NCI-H1092 (cell line): ENCODE measurements at places on chromosomes 12 and 14.

GRCh38 chr14:102728501-102728900, 48.7 kb upstream of the TRAF3 start:
- DNase-seq = no peak

GRCh38 chr12:45049912-45050750, 768 bp downstream of the DBX2 start:
- DNase-seq = no peak

DNA sequence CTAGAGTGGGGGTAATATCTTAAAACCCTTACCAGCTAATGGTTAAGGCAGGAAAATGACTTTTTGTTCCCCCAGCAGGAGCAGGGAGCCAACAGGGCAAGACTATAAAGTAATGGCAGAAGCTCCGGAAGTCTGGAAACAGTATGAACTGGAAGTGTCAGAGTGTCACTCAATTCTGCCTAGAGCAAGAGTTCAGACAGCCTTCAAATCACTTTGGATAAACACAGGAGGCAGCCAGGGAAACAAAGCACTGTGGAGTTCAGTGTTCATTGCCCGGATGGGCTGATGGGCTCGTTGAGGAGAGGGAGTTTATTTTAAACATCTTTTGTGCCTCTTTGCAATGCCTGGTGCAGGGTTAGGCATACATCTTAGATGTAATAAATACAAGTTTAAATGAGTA, 16.5 kb upstream of the DYRK2 start:
- DNase-seq = no peak

- DNase-seq = no peak
Observed at GRCh38 chr12:19093218-19093617, 36.3 kb upstream of the PLEKHA5 start.

DNA sequence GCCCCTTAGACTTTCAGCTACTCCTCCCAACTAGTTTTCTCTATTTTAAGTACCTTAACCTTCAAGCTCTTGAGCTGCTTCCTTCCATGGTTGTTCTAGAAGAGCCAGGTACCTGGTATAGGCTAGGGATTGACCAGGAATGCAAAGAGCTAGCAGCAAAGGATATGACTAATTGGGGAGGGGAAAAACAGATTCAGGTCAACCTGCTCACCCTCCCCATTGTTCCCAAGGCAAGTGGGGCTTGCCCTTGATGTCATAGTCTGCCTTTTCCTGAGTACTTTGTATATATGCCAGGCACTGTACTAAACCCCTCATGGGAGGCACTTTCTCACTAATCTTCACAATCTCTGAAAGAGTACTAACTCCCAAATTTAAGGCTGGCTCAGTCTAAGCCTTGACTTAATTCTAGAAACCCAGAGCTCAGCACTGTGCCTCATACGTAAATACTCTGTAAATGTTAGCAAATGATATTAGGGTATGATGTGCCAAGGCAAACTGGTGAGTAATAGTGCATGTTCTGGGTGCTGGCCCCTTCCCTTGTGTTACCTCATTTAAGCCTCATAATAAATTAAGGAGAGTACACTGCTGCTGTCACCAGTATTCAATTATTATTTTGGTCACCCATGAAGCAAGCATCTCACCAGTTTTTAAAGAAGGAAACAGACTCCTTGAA, 42.2 kb downstream of the SUDS3 start:
- DNase-seq = no peak

GRCh38 chr12:20320552-20320951, 47.8 kb upstream of the PDE3A start:
- DNase-seq = no peak

- no peak for DNase-seq
Observed at GRCh38 chr14:103000291-103000921, 56.9 kb downstream of the CDC42BPB start.

GRCh38 chr14:98234208-98234607, 1037.8 kb downstream of the BCL11B start:
- DNase-seq = no peak

GRCh38 chr14:29783556-29783955, 144.1 kb downstream of the PRKD1 start:
- DNase-seq = no peak

GRCh38 chr14:76201162-76201561, 49.4 kb downstream of the GPATCH2L start:
- no peak for DNase-seq

- no peak for DNase-seq
Observed at GRCh38 chr12:41521872-41522379, 333.8 kb downstream of the PDZRN4 start.

DNA sequence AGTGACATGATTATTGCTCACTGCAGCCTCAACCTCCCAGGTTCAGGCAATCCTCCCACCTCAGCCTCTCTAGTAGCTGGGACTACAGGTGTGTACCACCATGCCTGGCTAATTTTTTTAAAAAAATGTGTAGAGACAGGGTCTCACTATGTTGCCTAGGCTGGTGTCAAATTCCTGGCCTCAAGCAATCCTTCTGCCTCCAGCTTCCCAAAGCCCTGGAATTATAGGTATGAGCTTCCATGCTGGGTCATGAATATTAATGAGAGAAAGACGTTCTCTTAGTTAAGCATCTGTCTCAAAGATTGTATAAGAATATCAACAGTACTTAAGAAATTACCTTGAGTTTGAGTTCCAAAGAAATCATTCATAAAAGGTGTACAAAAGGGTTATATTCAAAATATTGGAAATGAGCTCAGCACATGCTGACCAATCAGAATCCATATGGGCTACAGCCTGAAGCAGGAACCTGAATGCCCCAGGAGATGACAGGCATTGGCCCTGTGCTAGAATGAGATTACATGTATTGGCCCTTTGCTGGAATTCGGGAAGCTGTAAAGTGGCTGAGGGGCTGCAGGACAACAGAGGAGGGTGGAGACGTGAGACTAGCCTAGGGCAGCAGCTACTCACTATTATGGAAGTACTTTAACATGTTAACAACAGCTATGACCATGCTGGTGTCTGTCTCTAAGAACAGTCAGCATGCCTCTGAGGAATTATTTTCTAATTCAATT, 157.0 kb upstream of the CPNE8 start:
- DNase-seq = no peak

DNA sequence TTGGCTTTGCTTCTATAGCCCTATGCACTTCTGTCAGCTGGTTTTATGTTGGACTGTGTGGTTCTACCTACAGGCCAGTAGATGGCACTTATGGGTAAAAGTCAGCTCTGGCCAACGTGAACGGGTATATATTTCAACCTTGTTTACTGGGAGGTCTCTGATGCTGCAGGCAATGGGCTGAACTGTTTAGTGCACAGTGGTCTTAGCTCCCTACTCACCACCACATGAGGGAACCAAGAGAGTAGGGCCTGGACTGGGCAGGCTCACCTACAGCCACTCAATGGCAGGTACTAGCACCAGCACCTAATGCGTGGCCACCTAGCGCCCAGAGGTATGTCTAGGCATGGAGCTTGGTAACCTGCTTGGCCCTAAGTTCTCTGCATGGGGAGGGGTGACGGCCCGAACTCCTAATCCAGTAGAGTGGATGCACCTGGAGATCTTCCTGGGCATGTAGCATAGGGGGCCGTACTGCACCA, 481.8 kb downstream of the TMEM117 start:
- DNase-seq = peak; percentile 77

DNA sequence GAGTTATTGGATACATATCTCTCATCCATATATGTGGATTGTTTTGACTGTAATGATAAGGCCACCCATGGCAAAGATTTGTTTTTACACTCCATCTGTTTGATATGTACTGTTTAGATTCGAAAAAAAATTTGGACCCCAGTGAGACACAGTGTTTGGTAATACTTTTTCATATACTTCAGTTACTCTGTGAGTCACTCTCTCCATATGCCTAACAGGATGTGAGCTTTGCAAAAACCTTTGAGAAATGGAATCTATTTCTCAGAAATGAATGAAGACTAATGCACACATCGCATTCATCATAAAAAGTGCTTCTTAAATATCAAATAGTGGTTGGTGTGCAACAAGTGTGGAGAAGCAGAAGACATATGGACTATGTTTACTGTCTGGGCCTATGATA, 781.5 kb downstream of the SLC6A15 start:
- DNase-seq = no peak

GRCh38 chr12:117032593-117033381, 66.4 kb downstream of the TESC start:
- peak; percentile 57 for DNase-seq

GRCh38 chr14:39877577-39878190, 445.5 kb upstream of the FBXO33 start:
- no peak for DNase-seq

DNA sequence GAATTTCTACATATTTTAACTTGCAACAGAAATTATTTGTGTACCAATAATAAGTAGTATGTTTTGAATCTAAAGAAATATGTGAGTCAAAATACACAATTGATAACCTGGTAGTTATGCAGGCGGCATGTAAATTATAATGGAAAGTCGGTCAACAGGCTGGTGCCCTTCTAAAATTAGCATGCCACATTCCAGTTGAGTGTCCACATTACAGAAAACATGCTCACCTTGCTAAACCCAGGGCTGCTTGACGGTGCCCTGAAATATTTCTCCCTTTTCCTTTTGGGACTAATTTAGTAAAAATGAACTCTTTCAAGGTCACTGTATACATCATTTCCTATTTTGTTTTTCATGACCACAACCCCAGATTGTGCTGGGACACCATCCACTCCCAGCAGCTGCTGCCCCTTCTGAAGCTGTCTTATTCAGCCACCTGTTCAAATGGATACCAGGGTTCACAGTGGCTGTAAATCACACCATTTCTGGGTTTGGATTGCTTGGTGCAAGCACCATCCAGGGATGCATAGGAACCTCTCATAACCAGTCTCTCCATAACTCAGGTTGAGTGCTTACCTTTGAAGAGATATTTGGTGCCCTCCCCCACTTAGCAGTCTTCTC, 110.6 kb downstream of the ANO6 start:
- no peak for DNase-seq

DNA sequence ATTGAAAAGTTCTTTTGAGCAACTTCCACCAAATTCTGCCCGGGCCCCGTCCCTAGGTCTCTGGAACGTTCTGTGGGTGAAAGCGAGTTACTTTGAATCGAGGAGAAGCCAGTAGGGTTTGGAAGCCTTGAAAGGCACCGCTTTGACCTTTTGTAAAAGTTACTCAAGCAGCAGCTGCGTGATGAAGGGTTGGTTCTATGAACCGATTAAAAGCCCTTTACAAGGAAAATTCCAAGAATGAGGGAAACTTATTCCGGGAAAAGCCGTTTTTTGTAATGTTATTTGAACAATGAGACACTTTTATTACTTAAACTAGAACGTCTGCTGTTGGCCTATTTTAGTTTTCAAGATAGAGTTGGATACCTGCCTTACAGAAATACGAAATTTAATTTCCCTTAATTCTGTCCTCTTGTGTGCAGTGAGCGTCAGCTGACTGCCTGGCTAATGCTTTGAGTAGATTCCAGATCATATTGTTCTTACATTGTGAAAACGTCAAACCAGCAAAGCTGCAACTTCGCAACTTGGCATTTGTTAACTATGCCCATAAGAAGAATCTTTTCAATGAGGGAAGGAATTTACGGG, 906 bp downstream of the LARP4 start:
- no peak for DNase-seq

GRCh38 chr12:113766131-113766878, 199.8 kb downstream of the RBM19 start:
- no peak for DNase-seq

- no peak for DNase-seq
Observed at GRCh38 chr12:115543269-115543668, 734.2 kb downstream of the MED13L start.

- peak; percentile 55 for DNase-seq
Observed at GRCh38 chr12:19129122-19129485, 429 bp upstream of the PLEKHA5 start.

DNA sequence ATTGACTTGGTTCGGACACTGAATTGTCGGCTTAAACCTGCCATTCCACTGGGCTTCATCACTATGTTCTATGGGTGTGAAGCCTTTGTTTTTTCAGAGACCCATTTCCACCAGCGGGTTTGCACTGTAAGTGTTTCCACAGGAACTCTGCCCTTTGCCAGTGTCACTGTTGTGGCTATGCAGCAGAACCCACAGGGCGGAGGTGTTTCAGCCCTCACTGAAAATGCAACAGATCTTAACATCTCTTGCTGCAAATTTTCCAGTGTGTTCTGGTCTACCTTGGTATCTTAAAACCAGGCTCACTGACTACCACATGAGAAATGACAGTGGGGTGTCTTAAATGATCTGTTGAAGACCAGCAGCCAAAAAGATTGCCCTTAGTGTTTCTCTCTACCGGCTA, 21.1 kb downstream of the PRKCH start:
- no peak for DNase-seq

GRCh38 chr12:27104546-27104945, 22.2 kb upstream of the C12orf71 start:
- no peak for DNase-seq

DNA sequence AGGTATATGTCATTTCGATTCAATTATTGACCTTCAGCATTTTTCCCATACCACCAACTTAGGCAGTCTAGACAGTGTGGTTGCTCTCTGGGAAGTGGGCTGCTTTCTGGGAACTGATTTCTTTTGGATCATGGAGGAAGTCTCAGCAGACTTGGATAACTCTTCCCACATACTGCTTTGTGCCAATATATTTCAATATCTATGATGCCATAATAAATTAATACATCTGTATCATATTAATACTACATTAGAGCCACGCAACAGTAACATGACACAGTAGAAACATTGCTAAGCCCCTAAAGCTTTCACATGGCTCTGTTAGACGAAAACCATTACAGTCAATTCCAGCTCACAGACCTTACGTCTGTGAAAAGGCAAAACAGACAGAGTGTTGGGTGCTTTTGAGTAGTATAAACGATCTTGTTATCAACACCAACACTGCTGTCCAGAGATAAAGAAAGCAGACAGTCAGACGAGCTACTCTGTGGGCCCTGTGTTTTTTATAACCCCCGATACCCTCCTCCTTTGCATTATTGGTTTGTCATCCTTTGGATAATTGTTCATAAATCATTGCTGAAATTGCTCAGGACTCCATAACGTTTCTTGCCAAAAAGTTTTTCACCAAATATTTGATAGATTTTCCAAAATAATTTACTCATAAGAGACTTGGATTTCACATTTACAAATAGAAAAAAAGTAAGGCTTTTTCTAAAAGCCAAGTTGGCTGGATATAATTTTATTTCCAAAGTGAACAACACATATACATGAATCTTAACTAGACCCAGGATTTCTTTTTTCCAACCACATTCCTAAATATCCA, 439.7 kb downstream of the ADAMTS20 start:
- DNase-seq = no peak

- no peak for DNase-seq
Observed at GRCh38 chr14:71508901-71509300, 423.3 kb upstream of the RGS6 start.

- no peak for DNase-seq
Observed at GRCh38 chr12:32031109-32031508, 71.9 kb downstream of the RESF1 start.

GRCh38 chr14:70907996-70908934, 1.0 kb downstream of the PCNX1 start:
- peak; percentile 30 for DNase-seq

GRCh38 chr12:121748571-121749265, 36.2 kb downstream of the TMEM120B start:
- no peak for DNase-seq

GRCh38 chr14:21734457-21735074, 60.9 kb upstream of the OR4E1 start:
- DNase-seq = no peak
